ENCODE measurements at places on chromosomes 5 and 9. TPM values are rescaled to one million over a fixed set of nuclear protein-coding genes. Genes with fewer than 3 reads are reported as not detected.
A peak's percentile ranks its signal among the peaks of the same experiment; 100 is the strongest.

GRCh38 chr5:169064093-169064492 is 236.8 kb downstream of the SLIT3 start:
- no peaks in the 10 kb centered on the region for H3K36me3 ChIP-seq
- H3K4me3 ChIP-seq, result no peak overlapping the region
- H3K4me1 ChIP-seq, result no peaks in the 10 kb centered on the region
- DNase-seq, result no peak
- peaks cover 15% of the 10 kb centered on the region for H3K27me3 ChIP-seq
- no peak overlapping the region for H3K27ac ChIP-seq

DNA sequence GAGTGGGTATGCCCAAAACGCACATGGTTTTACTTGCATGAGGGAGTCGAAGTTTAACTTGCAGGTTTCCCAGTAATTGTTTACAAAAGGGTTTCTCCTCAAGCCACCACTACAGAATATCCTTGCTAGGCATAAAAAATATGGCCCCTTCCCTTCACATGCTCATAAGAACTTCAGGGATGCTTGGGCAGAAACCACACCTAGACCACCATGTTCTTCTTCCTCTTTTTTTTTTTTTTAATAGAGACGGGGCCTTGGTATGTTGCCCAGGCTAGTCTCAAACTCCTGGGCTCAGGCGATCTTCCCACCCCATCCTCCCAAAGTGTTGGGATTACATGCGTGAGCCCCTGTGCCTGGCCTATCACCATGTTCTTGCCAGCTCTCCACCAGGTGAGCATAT is 18.6 kb upstream of the PLIN2 start:
- H3K36me3 ChIP-seq, result no peaks in the 10 kb centered on the region
- H3K27me3 ChIP-seq, result no peaks in the 10 kb centered on the region
- H3K4me1 ChIP-seq, result no peaks in the 10 kb centered on the region
- no peak for DNase-seq
- no peak overlapping the region for H3K27ac ChIP-seq
- no peak overlapping the region for H3K4me3 ChIP-seq

GRCh38 chr5:95734906-95735305 is 3.8 kb downstream of the RHOBTB3 start:
- H3K27ac ChIP-seq, result no peak overlapping the region
- H3K36me3 ChIP-seq, result no peaks in the 10 kb centered on the region
- H3K4me1 ChIP-seq, result peaks cover 17% of the 10 kb centered on the region
- H3K27me3 ChIP-seq, result peaks cover 37% of the 10 kb centered on the region
- DNase-seq, result no peak

- H3K36me3 ChIP-seq, result no peaks in the 10 kb centered on the region
- H3K27ac ChIP-seq, result no peak overlapping the region
- no peaks in the 10 kb centered on the region for H3K27me3 ChIP-seq
These were observed 198.2 kb downstream of the KIF4B start for GRCh38 chr5:155211764-155212163.

- H3K4me3 ChIP-seq, result no peak overlapping the region
- H3K36me3 ChIP-seq, result no peaks in the 10 kb centered on the region
- H3K27me3 ChIP-seq, result peaks cover 20% of the 10 kb centered on the region
- DNase-seq, result peak; percentile 4
- H3K4me1 ChIP-seq, result peaks cover 12% of the 10 kb centered on the region
These were observed 13.2 kb downstream of the PDLIM4 start for GRCh38 chr5:132270706-132271105.

DNA sequence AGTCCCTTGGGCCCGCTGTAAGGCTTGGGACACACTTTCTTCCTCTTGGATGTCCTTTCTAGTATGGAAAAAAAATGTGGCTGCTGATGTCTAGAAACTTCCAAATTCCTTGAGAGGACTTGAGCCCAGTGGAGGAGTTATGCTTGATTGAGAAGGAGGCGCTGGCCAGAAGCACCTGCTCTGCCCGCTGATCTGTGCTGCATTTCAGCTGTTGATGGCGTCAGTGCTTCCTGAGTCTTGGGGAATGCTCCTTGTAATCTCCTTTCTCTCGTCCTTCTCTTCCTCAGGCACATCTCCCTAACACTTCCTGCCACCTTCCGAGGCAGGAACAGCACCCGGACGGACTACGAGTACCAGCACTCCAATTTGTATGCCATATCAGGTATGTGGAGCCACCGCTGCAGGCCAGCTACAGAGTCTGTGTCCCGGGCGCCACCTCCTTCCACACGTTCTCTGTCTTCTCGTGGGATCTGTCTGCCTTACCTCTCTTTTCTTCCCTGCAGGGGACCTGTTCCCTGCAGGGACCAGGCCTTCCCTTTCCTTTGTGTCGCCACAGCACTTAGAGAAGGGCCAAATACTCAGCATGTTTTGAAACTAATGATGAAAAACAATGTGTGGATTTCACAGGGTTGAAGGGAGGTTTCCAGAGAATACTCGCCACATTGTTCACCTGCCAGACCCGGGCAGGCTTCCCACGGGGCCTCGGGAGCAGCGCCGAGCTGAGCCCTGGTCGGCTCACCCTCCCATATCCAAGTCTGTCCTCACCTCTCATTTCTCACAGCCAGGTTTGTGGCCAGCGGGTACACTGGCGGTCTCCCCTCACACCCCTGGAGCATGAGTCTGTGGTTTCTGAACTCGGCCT is 95.2 kb downstream of the MVB12B start:
- no peaks in the 10 kb centered on the region for H3K27me3 ChIP-seq
- H3K27ac ChIP-seq, result no peak overlapping the region
- peaks cover 21% of the 10 kb centered on the region for H3K4me1 ChIP-seq
- no peaks in the 10 kb centered on the region for H3K36me3 ChIP-seq
- H3K4me3 ChIP-seq, result no peak overlapping the region

- no peak for DNase-seq
- peaks cover 5% of the 10 kb centered on the region for H3K27me3 ChIP-seq
- no peaks in the 10 kb centered on the region for H3K36me3 ChIP-seq
- no peaks in the 10 kb centered on the region for H3K4me1 ChIP-seq
- no peak overlapping the region for H3K27ac ChIP-seq
These were observed 7.7 kb upstream of the TMEFF1 start for GRCh38 chr9:100465274-100465673.

DNA sequence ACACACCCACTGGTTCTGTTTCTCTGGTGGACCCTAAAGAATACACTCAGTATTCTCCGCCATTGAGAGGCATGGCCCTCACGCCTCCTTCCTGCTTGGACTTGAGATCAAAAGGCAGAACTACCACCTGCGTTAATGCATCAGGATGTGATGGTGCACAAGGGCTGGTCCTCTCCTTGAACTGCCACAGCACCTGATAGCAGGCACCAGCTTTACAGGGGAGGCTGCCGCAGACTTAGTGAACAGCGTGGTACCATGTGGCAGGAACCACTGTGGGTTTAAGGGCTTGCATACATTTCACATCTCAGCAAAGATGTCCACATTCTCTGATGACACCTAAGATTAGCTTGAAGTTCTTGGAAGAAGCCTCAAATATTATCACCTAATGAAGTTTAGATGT is 208.7 kb downstream of the GADD45G start:
- DNase-seq, result no peak
- peaks cover 10% of the 10 kb centered on the region for H3K4me1 ChIP-seq
- no peak overlapping the region for H3K27ac ChIP-seq
- H3K4me3 ChIP-seq, result no peak overlapping the region

DNA sequence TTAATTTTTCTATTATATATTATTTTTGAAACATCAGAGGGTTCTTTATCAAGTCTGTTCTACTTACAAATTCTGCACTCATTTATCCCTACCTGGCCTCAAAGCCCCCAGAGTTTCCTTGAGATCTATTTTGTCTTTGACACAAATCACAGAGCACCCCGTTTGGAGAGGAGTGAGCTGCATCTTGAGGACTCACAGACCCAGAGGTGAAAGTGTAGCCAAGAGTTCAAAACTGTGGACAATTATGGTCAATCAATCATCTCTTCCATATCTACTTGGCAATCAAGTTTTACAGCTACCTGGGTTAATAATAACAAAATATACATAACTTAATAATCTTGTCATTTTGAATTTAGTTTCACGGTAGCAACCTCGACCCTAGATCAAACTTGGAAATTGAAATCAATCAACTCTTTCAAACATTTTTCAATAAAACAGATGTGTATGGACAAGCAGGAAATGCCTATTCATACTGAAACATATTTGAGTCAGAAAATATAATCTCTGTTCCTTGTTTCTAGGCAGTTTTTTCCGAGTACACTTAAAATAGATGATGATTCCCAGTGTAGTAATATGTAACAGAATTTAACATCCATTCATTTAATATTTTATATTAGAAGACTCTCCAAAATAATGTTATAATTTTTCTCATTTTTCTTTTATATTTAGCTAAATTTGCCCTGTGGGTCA is 13.7 kb upstream of the SYK start:
- no peaks in the 10 kb centered on the region for H3K36me3 ChIP-seq
- no peaks in the 10 kb centered on the region for H3K4me1 ChIP-seq
- peaks cover 19% of the 10 kb centered on the region for H3K27me3 ChIP-seq
- no peak overlapping the region for H3K27ac ChIP-seq
- H3K4me3 ChIP-seq, result no peak overlapping the region
- no peak for DNase-seq

DNA sequence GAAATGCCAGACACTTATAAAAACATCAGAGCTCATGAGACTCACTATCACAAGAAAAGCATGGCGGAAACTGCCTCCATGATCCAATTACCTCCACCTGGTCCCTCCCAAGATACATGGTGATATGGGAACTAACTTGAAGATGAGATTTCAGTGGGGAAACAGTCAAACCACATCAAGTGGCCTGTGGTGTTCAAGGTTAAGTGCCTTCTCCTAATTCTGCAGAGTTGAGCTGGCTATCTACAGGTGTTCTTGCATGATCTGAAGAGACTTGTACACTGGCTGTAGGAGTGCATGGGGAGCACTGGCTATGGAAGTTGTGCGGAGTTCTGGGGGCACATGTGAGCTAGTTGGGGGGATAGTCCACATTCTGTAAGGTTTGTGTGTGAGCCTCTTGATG is 34.0 kb upstream of the CKS2 start:
- peaks cover 1% of the 10 kb centered on the region for H3K27me3 ChIP-seq
- H3K4me1 ChIP-seq, result peaks cover 37% of the 10 kb centered on the region
- H3K4me3 ChIP-seq, result no peak overlapping the region
- peaks cover 8% of the 10 kb centered on the region for H3K36me3 ChIP-seq
- DNase-seq, result no peak
- no peak overlapping the region for H3K27ac ChIP-seq

- no peaks in the 10 kb centered on the region for H3K36me3 ChIP-seq
- no peak overlapping the region for H3K4me3 ChIP-seq
- no peak overlapping the region for H3K27ac ChIP-seq
- DNase-seq, result no peak
These were observed 2403.7 kb upstream of the C9orf72 start for GRCh38 chr9:29976981-29977380.

- DNase-seq, result no peak
- no peak overlapping the region for H3K4me3 ChIP-seq
- H3K36me3 ChIP-seq, result no peaks in the 10 kb centered on the region
- no peaks in the 10 kb centered on the region for H3K4me1 ChIP-seq
These were observed 34.2 kb downstream of the WNK2 start for GRCh38 chr9:93218161-93218560.

- H3K4me1 ChIP-seq, result peaks cover 51% of the 10 kb centered on the region
- no peak for DNase-seq
- no peak overlapping the region for H3K27ac ChIP-seq
- no peaks in the 10 kb centered on the region for H3K27me3 ChIP-seq
- H3K4me3 ChIP-seq, result no peak overlapping the region
These were observed 164.2 kb downstream of the AUH start for GRCh38 chr9:91197232-91198181.

GRCh38 chr5:77376609-77377300 is 115.4 kb downstream of the WDR41 start:
- no peak for DNase-seq
- peaks cover 29% of the 10 kb centered on the region for H3K4me1 ChIP-seq
- peaks cover 10% of the 10 kb centered on the region for H3K27me3 ChIP-seq
- no peaks in the 10 kb centered on the region for H3K36me3 ChIP-seq
- H3K27ac ChIP-seq, result no peak overlapping the region

GABRA6 gene
- total RNA-seq, result not detected

NOXA1 gene
- 1.0 TPM for total RNA-seq

SMIM27 gene
- total RNA-seq, result 27.1 TPM

RLN1 gene
- 0.54 TPM for total RNA-seq

CATSPER3 gene
- total RNA-seq, result 0.32 TPM

FBXL17 gene
- 3.5 TPM for total RNA-seq

Data from activated naive CD4-positive, alpha-beta T cell treated with anti-CD3 and anti-CD28 coated beads for 36 hours (primary cell).